Right lobe of liver (tissue), 6 donors: ENCODE measurements at places on chromosomes 3 and 15. TPM values are rescaled to one million over a fixed set of nuclear protein-coding genes. Genes with fewer than 3 reads are reported as not detected.

GRCh38 chr3:13254028-13254951 is 165.8 kb downstream of the NUP210 start:
- DNase-seq: peak; percentile 93

DNA sequence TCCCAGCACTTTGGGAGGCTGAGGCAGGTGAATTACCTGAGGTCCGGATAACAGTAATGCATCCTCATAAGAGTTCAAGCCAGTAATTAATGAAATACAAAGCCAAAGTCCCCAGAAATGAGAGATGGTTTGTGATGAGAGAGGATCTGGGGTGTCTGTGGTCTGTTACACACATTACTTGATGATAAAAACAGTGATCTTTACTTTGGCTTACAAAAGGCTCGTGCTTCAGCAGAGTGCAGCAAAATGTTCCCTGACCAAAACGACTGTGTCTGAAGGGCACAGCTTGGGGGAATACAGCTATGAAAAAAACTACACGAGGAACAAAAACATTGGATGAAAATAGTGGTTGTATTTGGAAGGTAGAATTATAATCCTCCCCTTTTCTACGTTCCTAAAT is 40.9 kb downstream of the CRTC3 start:
- DNase-seq: no peak

GRCh38 chr15:88571852-88572259 is 25.4 kb upstream of the DET1 start:
- no peak for DNase-seq

- DNase-seq: no peak
These were observed 99.8 kb upstream of the NR2F2 start for GRCh38 chr15:96230526-96231181.

DNA sequence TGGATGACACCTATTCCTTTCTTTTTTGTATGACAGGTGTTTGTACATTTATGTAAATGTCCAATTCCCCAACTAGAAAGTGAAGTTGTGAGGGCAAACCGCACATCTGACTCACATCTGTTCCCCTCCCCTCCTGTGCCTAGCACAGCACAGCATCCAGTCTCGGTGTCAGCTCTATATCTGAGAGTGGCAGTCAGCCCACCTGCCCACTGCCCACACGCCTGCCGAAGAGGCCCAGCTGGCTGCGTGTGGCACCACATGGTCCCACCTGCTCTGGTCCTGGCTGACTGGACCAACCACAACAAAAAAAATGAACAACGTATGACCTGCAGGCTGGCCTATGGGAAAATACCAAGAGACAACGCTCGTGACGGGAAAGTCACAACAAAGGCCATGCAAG is 62.8 kb downstream of the XXYLT1 start:
- DNase-seq: no peak

DNA sequence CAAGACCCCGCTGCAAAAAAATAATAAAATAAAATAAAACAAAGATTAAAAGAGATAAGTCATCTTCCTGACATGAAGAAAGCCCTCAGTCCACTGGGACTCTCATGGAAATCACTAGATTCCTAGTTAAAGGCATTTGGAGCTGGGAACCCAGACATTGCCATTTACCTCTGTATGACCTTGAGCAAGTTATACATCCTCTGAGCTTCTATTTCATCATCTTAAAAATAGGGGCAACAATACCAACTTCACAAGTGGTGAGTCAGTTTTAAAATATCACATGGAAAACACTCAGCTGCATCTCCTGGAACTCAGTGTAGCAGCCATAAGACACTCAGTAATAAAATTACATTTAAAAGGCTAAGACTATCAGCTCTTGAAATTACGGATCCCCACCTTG is 334.8 kb downstream of the ERC2 start:
- no peak for DNase-seq

DNA sequence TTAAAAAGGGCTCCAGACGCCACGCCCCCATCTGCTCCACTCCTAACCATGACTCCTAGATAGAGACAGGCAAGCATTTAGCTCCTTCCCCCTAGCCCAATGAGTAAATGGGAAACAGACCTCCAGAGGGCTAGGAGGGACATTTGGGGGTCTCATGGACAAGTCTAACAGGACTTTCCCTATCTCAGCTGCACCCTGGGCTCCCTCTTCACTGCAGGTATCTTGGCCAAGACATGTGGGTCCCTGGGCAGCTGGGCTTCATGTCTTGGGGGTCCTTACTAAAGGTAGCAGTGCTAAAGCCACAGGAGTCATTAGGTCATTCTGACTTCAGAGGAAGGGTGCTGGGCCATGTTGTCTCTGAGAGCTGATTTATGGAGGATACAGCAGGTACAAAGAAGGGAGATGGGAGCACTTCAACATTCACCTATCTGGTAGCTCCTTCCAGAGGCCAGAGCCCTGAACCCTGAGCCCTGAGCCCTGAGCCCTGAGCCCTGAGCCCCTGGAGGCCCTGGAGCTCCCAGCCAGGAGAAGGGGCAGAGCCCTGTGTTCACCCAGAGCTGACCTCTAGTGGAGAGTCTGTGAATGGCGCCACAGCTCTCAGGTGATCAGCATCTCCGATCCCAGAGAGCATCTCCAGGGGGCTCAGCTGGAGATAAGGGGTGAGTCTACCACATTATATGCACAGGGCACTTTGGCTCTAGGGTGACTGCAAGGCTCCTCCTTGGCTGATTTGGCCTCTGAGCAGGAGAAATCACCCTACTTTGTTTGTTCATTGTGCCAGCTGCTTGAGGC is 40.1 kb upstream of the EPHB1 start:
- DNase-seq: peak; percentile 51

DNA sequence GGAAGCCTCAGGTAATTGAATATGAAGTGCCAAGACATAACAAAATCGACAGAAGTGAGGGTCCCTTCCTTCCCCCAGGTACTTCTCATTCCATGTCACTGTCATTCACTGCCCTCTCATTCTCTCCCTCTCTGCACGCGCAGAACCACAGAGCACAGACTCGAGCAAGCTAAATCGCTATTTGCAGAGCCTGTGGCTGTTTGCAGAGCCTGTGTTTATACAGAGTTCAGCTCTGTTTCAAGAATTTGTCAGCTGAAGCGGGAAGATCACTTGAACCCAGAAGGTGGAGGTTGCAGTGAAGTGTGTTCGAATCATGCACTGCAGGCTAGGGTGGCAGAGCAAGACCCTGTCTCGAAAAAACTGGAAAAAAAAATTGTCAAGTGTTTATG is 2.5 kb downstream of the VILL start:
- no peak for DNase-seq

- DNase-seq: no peak
These were observed 612.8 kb downstream of the MAGI1 start for GRCh38 chr3:65425880-65426279.

The CPLX3 gene
- not detected for total RNA-seq

The AQP9 gene
- total RNA-seq: 178 TPM
